ENCODE measurements at places on chromosomes 7 and 10. TPM values are rescaled to one million over a fixed set of nuclear protein-coding genes. Genes with fewer than 3 reads are reported as not detected.

DNA sequence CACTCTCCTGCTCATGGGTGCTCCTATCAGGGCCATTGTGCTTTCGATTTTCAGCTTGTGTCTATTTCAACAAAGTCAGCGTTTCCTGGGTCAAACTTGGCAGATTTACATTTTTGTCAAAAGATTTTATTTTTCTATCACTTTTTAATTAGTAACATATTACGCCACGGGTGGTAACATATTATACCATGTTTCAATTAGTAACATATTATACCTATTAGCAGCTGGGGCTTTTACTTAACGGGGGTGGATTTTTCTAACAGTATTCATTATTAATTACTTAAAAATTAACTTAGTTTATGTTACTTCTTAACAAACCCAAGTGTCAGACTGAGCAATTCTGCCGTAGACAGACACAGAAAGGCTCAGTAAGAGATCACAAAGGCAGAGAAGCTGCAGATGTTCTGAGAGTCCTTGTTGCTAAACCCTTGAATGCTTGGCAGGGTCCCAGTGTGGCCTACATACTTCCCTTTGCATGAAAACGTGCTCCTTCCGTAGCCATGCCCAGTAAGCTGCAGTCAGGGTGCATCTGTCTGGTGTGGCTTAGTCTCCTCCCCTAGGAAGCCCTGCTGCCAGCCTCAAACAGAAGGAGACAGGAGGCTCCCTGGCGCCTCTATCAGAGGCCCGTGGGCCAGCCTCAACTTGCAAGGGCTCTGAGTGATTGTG, 263.1 kb upstream of the CXCL12 start:
- no peak for DNase-seq

DNA sequence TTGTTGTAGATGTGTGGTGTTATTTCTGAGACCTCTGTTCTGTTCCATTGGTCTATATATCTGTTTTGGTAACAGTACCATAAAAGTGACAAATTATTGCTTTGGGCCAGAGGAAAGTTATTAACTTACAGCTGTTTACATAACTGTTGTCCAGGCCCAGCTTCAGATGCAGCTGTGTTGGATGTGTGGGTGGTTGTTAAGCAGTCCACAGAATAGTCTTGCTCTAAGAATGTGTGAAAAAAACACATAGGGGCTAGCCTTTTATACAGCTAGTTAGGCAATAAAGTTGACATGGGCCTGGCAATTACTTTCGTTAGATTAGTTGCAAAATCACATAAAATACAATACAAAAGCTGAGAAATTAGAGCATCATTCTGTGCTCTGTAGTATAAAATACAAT, 31.9 kb downstream of the DLD start:
- no peak for DNase-seq

DNA sequence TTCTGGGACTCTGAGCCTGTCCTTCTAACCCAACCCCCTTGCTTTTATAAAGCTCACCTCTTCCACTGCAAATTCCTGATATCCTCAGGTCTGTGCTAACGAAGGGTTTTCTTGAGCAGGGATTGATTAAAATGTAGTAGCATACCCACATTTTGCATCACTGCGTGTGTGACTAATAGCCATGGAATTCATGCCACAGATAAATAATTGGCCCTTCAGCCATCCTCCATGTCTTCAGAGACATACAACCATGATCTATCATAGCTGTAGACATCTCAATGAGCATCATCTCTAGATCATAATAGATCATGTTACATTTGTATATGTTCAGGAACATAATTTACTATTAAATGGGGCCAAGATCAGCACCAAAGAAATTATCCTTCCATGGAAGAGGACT, 990.3 kb downstream of the KCNMA1 start:
- DNase-seq, result no peak

DNA sequence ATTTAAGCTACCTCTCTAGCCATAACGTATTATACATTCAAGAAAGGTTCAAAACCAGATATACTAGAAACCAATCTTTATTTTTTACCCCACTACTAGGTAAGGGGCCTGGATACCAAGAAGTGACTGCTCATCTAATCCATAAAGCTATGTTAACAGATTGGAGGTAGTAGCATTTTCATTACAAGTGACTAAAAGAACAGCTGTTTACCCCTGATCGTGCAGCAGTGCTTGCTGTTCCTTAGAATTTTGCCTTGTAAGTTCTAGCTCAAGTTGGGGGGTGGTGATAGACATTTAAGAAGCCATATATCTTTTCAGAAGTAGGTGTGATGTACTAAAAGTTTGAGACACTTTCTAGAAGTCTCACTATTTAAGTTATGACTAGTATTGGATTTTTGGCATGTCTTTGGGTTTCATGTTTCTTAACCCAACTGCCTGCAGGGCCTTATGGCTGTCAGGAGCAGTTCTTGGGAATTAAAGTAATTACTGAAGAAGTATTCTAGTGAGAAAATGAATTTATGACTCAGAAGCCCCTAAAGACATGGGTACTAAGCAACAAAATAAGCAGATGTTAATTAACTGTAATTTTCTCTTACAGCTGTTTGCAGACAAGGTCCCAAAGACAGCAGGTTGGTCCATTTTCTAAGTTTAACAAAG, 2.3 kb downstream of the PPIA start:
- no peak for DNase-seq

The TFR2 gene
- total RNA-seq, result 1.5 TPM

The SEMA3E gene
- 2.0 TPM for total RNA-seq

The PIK3AP1 gene
- 5.6 TPM for total RNA-seq
